NCI-H1436 (cell line): ENCODE measurements at places on chromosomes 4 and X.

DNA sequence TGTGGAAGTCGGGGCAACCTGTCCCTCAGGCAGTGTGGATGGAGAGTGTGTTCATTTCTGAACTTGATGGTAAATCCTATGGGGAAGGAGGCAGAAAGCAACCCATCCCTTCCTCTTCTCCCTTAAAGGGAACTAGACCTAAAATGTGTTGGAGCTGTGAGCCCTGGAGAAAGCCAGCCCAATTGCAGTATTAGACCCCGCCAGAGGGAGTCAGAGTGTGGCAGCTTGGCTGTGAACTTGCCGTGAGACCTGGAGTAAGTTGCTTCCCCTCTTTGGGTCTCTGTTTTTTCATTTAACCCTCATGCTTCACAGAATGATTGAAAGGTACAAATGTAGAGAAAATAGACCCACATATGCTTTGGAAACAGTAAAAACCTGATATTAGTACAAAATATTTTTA lies 108.7 kb upstream of the PAK3 start:
- no peak for DNase-seq

- DNase-seq, result no peak
Measured at GRCh38 chrX:94400488-94400887, 726.5 kb downstream of the FAM133A start.

- DNase-seq, result no peak
Measured at GRCh38 chr4:99848591-99849001, 32.0 kb downstream of the DAPP1 start.

- no peak for DNase-seq
Measured at GRCh38 chr4:15344041-15344440, 83.8 kb upstream of the C1QTNF7 start.

- no peak for DNase-seq
Measured at GRCh38 chrX:3076416-3076991, 35.2 kb downstream of the ARSF start.

DNA sequence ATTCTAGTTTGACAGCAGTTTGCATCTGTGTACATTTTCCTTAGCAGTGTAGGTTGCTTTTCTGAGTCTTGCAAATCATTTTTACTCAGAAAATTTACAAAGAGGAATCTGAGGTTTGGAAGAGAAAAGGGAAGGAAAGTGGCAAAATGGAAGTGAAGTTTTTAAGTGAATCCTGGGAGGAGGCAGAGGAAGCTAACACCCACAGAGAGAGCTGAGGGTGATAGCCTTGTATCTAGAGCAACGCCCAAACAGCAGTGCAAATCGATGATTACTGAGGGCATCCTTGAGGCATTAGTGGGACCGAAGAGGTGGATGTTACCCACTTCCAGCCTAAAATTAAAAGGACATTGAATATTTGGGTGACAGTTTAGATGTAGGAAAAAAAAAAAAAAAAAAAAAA lies 31.8 kb downstream of the KLF3 start:
- DNase-seq, result no peak

DNA sequence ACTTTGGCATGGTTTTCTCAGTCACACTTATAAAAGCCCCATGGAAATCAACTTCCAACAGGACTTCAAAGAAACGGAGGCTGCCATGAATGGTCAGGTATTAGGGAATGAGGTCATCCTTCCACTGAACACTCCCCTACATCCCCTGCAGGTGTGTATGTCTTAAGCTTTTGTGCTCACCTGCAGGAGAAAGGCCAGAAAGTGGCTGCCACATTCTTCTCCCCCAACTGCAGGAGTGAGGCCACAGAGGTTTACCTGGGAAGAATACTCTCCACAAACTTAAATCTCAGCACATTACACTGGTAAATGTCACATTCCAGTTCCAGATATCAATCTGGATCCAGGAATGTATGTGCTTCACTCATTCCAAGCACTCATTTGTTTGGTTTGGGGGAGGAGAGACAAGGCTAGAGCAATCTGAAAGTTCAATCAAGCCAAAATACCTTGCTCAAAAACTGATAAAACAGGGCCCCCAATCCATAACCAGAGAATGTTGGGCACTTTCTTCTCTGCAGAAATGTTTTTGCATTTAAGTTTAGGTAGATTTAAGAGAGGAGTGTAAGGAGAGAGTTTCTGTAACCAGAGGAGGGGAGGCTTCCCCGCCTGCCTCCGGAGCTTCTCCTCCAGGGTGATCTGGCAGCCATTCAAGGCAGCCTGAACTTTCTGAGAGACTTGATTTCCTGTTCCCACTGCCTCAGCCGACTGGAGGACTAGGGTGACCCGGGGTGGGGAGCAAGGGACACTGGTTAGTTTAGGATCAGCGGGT lies 15.4 kb downstream of the FAM9C start:
- DNase-seq, result no peak

DNA sequence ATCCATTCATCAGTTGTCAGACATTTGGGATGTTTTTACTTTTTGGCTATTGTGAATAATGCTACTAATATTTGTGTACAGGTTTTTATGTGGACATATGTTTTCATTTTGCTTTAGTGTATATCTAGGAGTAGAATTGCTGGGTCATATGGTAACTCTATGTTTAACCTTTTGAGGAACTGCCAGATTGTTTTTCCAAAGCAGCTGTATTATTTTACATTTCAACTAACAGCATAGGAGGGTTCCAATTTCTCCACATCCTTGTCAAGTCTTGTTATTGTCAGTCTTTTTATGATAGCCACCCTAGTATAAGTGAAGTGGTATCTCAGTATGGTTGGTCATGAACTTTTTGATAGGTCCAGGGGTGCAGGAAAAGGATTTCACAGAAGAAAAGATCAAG lies 114.5 kb upstream of the FAM9C start:
- no peak for DNase-seq
